ENCODE measurements at places on chromosomes 1 and 21.

DNA sequence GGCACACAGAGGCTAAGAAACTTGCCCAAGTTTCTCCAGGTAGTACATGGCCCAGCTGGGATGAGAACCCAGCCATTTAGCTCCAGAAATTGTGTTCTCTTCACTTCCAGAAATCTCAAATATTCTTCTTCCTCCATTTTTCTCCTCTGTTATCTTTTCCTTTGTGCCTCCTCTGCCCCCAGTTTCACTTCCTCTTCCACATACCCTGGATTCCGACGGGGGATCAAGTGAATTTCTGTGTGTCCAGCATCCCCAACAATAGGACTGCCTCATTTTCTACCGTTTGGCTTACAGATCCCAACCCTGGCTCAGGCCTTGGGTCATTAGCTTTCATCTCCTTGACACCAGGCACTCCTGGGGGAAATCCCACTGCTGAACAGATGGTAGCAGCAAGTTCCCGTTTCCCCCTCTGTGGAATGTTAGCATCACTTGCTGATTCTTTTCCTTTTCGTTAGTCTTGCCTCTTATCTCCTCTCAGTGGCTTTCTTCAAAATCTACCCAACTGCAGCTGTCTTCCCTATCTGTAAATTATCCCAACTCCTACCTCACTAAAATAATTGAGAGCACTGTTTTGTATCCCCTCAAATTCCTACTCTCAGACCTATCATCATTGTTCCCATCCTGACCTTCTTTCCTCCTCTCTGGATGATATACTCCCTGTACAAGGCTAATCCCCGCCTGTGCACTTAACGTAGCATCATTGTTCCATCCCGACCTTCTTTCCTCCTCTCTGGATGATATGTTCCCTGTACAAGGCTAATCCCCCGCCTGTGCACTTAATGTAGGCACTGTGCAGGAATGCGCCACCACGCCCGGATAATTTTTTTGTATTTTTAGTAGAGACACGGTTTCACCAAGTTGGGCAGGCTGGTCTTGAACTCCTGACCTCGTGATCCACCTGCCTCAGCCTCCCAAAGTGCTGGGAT is 36.5 kb downstream of the SCCPDH start:
- no peak for DNase-seq

DNA sequence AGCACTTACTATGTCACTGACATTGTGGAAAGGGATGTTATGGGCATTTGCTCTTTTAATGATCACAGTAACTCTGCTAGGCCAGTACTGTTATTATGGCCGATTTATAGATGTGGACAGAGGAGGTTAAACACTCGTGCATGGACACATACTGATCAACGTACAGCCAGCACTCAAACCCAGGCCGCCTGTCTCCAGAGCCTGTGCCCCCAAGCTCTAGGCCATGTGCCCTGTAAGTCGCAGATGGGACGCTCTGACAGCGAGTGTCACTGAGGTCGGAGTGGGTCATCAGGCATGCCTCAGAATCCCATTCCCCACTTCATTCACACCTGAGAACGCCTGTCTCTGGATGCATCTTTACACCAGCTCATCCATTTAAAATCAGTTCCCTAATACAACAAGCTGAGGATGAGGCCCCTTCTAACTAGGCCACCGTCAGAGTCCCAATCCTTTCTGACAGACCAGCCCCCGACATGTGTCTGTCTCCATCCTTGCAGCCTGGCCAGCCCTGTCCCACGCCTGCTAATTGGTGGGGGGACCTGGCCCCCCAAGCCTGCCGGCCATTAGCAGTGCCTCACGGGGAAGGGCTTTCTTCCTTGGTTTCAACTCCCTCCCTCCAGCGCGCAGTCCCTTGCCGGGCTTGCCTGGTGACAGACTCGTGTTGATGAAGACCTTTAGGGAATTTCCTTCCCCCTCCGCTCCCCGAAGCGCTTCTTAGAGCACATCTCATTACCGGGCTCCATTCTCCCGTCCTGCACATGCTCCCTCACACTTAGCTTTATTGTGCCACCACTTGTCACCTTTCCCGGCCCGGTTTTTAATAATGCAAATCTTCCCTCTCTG is 436.8 kb downstream of the KIF26B start:
- no peak for DNase-seq

DNA sequence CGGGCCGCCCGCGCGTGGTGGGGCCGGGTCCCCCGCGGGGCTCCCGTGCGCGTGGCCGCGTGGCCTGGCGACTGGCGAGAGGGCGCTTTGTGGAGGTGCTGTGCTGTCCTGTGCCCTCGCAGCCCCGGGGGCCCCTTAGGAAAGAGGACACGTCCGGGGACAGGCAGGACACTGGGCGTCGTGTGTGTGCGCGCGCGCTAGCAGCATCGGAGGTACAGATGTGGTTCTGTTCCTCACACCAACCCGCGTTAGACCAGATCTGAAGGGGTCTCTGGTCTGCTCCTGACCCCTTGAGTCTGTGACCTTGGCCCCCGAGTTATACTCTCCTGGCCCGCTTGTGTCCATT is 489 bp downstream of the ACTN2 start:
- DNase-seq, result no peak

GRCh38 chr21:36113647-36114428 is 21.0 kb upstream of the CBR3 start:
- DNase-seq, result no peak

- no peak for DNase-seq
These were observed 107.6 kb downstream of the FASLG start for GRCh38 chr1:172766462-172766861.

DNA sequence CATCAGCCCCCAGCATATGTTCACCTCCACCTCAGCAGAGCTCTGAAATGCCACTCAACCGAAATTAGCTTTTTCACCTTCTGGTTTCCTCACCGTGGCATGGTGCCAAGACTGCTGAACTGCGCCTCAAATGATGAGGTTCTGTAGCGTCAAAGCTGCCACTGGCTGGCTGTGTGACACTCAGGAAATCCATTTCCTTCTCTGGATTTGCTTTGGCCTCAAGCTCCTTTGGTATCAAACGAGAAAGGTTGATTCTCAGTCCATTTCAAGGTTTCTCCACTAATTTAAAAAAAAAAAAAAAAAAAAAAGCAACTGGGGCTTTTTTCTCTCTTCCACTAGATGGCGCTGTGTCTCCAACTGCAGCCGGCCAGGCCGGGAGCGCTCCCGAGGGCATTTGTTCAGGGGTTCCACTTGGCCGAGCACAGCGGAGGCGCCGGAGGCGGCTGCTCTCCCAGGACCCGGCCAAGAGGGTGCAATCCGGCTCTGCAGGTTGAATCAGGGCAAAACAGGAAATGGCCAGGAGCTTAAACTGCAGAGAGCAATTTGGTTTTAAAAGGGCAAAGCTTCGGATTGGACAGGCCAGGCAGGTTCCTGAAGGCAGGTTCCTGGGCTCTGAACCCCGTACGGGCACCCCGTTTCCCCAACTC is 26.5 kb upstream of the PLA2G2C start:
- DNase-seq, result no peak

DNA sequence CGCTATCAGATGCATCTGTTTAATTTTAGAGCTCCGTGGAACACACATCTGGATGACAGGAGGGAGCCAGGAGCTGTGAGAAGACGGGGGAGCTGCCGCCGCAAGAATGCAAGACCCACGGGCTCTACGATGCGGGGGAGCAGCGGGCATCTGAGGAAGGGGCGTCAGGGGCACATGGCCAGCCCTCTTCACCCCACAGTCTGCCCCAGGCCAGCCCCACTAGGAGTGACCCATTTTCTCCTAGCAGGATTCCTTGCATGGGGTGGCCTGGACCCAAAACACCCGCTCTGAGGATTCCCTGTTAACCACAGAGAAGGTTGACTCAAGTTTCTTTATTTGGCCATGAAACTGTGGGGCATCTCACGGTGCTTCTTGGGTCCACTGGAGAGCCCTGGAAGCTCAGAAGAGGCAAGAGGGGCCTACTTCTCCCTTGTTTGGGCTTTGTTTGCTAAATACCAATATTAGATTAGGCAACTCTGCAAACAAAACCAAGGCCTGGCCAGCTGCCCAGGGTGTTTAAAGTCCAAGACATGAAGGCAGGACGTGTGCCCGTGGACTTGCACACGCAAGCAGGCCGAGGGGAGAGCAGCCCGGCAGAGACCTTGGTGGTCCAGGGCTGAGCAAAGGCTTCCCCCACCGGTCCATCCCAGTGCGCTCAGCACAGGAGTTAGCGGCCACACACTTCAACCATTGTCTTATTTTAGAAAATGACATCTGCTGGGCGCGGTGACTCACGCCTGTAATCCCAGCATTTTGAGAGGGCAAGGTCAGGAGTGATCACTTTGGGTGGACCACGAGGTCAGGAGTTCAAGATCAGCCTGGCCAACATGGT is 89.8 kb downstream of the DHRS3 start:
- DNase-seq, result peak; percentile 43

GRCh38 chr1:218572050-218572449 is 226.9 kb downstream of the TGFB2 start:
- no peak for DNase-seq

- DNase-seq, result no peak
These were observed 758 bp upstream of the ATAD3B start for GRCh38 chr1:1470626-1471388.

GRCh38 chr1:923131-923990 is at the start of gene SAMD11:
TSS of gene SAMD11 (plus strand) at chr1:923923. CDS start at chr1:924432, 509 bp downstream.
- peak; percentile 74 for DNase-seq

DNA sequence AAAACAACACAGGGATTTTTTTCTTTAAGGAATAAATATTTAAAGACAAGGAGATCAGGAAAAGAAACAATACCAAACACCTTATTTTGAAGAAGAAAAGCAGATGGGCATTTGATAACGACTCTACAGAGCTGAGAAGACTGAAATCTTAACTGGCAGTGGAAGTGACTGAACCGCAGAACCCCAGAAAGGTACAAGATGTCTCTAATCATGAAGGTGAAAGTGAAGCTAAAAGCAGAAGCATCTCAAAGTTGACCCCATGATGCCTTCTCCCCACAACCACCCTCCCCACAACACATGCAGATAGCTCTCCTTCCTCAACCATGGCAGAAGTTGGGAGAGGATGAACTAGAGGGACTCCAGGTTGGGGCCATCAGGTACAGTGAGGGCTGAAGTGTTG is 129.6 kb downstream of the ZNF648 start:
- no peak for DNase-seq

DNA sequence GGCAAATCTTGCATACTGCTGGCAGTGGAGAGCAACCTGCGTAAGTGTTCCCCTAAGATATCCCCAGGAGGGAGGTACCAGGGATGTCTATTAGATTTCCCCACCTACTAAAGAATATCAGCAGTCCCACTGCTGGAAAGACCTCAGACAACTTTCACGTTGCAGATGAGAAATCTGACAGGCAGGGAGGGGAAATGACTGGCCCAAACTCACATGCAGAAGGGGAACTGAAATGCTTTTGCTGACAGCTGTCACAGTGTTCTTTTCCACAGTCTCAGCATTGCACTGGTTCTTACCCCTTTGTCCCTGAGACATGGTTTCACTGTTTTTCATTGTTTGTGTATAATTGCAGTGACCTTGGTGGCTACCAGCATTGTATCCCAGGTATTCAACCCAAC is 84.8 kb upstream of the ATP1A1 start:
- DNase-seq, result no peak

DNA sequence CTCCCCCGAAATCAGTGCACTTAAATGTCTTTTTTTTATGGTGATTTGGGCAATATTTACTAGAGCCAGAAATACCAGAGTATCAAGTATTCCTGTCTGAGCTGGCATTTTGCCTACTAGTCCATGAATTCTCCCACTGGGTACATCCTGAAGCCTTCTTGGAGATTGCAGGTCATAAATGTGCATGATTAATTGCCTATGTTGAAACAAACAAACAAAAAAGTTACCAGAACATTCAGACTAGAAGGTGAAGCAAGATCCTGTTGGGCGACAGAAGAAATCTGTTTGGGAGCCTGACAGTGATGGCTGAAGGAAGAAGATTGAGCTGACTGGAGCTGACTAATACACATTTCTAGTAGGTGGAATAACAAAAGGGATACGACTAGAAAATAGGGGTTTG is 127.4 kb upstream of the NRIP1 start:
- DNase-seq, result no peak

DNA sequence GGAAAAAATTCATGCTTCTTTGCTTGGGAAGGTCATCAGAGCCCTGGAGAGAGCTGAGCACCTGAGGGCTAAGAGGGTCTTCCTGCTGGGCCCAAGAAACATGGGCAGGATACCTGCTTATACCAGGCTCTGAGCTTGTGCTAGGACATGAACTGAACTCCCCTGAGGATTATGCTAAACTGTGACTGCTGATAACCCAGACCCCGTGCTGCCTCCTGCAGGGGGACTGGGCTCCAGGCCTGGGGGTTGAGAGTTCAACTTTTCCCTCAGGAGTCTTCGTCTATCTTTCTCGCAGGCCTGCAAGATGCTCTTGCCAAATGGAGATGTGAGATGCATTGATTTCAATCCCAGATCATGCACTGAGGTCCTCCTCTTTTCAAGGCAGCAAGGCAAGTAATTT is 368.5 kb downstream of the HHAT start:
- DNase-seq, result no peak

- DNase-seq, result peak; percentile 23
These were observed 626 bp upstream of the HLCS start for GRCh38 chr21:36966821-36967768.

DNA sequence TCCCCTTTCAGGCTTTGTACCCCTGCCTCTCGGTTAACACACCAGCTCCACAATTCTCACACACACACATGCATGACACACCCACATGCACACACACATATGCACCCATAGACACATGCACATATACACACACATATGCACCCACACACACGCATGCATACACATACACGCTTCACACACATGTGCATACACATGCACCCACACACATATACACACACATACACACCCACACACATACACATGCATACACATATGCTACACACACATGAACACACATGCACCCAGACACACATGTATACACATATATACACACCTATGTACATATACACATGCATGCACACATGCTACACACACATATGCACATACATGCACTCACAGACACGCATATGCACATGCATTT is 61.7 kb upstream of the SLC25A33 start:
- no peak for DNase-seq
